ENCODE measurements at places on chromosomes 6 and 20. TPM values are rescaled to one million over a fixed set of nuclear protein-coding genes. Genes with fewer than 3 reads are reported as not detected.

Gene DDO
- total RNA-seq = 0.47 TPM

Gene CGA
- not detected for total RNA-seq

GRCh38 chr6:28635547-28636158, 110.0 kb downstream of the GPX5 start:
- DNase-seq = no peak

DNA sequence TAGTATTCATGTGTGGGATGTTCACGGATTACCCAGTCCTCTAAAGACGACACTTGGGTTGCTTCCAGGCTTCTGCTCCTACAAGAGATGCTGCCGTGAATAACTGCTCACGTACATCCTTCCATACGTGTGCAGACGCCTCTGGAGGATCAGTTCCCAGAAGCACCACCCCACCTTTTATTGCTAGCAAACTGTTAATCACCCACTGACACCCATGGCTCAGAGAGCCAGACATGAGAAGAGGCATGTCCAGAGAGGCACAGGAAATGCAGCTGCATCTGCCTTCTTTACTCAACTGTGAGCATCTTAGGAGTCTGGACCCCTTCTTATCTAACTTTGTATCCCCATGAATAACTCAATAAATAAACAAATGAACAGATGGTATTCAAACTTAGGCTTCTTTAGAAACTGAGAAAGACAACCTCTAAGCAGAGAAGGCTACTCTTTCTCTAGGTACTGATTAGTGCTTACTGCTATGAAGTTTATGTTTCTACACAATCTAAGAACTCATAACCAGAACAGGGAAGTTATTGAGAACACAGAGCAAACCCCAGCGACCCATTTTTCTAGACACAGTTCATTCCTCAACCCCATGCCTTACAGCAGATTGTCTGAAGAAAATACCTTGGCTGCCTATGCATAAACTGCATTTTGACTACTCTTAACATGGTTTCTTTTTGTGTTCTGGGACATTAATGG, 228.7 kb upstream of the RREB1 start:
- DNase-seq = no peak

- no peak for DNase-seq
These were observed at the start of gene VWA7 for GRCh38 chr6:31776989-31777666. TSS of gene VWA7 (minus strand) at chr6:31777328. CDS start at chr6:31776779, 549 bp downstream.

Measured in naive thymus-derived CD4-positive, alpha-beta T cell (primary cell).